ENCODE measurements at places on chromosomes 6 and 20.

GRCh38 chr6:20879526-20879925 lies 345.3 kb downstream of the CDKAL1 start:
- peak; percentile 4 for DNase-seq

GRCh38 chr20:26276554-26277210 lies 580.0 kb upstream of the ZNF337 start:
- no peak for DNase-seq

DNA sequence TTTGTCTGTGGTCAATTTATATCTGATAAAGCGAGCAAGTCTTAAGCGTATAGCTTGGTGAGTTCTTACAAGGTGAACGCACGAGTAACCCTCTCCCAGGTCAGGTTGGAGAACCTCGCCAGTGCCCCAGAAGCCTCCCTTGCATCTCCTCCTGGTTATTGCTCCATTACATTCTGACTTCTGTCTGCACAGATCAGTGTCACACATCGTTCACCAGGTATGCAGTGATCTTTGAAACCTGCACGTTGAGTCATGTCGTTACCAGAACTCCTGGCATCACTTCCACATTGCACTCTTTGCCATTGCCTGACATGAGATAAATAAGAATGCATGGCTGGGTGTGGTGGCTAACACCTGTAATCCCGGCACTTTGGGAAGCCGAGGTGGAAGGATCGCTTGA lies 44.2 kb downstream of the AKAP12 start:
- no peak for DNase-seq

- no peak for DNase-seq
These were observed 7.4 kb downstream of the PDE7B start for GRCh38 chr6:135858931-135859330.

GRCh38 chr6:74597266-74597665 lies 608.6 kb downstream of the COL12A1 start:
- DNase-seq = peak; percentile 82

DNA sequence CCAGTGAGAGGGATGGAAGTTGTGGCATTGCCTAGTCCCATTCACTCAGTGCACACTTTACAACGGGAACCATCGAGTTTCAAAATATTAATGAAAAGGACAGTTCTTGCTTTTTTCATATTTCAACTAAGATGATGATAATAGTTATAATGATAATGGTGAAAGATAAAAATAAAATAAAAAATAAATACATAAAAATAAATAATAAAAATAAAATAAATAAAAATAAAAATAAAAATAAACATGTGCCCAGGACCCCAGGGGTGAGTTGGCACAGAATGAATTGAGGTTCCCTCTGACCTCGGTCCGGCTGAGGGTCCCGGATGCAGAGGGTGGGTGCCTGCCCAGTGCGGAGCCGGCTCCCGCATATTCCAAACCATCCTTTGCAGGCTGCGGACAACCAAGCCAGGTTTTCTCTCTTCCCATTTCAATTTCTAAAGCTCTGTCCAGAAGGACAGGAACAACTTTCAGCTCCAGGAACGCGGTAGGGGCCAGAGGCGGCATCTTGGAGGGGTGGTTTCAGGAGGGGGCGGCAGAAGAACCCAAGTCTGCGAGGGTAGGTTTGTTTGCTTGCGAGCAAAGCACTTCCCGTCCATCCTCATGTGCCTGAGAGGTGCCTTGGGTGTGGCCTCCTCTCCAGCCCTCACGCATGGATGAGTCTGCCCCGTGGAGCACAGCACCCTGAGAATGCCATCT lies 236.8 kb downstream of the DLL1 start:
- no peak for DNase-seq

- no peak for DNase-seq
These were observed 117.2 kb upstream of the THBS2 start for GRCh38 chr6:169370666-169371343.

GRCh38 chr6:31401403-31401802 lies 2.0 kb upstream of the MICA start:
- DNase-seq = peak; percentile 86

GRCh38 chr6:91613481-91613880 lies 1026.6 kb upstream of the MAP3K7 start:
- no peak for DNase-seq

- DNase-seq = no peak
These were observed 632.7 kb upstream of the PTCHD4 start for GRCh38 chr6:48743738-48744137.

Measured in fibroblast of mammary gland (primary cell).